ENCODE measurements at places on chromosomes 16 and 17.

GRCh38 chr16:87792205-87792565 lies 26.4 kb upstream of the KLHDC4 start:
- DNase-seq, result no peak

DNA sequence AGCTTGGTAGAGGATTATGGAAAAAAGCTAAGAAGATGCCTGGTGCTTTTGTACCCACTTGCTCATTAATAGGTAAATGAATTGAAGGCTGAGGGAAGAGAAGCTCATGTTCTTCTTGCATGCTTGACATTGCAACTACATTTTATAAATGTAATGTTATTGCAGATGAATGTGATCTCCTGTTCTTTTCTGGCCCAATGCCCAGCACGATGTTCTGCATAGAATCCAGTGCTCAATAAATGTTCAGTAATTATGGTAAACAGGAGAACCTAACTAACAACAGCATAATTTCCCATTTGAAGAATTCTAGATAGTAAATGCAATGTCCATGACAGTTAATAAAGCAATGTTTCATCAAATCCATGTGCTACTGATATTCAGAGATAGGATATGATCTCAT lies 638.2 kb upstream of the SOX9 start:
- no peak for DNase-seq

DNA sequence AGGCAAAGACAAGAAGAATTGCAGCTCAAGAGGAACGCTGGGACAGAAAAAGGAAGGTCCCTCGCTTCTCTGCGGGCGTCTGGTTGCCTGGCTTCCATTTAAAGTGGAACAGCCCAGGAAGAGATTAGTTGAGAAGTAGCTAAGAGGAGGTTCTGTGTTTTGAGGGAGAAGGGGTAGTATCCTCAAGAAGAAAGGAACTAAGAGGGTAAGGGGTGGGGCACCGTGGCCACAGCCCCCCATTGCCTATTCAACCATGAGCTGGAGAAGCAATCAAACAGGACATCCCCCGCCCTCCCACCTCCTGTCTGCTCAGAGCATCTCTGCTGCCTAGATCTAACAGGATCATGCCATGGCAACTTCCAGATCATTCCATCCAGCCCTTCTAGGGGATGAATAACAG lies 18.1 kb upstream of the CALB2 start:
- no peak for DNase-seq

DNA sequence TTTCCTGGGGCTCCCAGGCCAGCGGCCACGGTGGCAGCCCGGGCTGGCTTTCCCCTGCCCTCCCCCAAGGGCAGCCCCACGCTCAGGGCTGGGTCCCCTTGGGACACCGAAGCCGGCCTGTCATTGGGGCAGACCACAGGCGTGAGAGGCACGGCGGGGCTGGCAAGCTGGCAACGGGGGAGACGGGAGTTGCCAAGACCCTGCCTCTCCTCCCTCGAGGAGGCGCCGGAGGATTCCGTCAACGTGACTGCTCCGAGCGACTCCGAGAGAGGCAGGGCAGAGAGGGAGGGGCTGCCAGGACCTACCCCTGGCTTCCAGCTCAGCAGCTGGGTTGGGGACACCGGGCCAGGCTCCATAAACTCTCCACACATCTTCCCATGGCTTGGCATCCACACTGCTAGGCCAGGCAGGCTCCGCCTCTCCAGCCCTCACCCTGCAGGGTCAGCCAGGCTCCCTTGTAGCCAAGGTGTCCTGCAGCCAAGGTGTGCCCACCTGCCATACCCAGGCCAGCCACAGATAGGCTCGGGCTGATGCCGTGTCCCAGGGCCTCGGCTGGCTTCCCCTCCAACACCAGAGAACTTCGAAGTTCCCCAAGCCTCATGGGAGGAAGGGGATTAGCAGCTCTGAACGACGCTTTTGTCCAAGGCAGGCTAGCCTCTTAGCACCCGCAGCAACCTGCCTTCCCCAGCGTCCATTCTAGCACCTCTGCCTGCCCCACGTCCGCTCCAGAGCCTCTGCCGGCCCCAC lies 25.5 kb downstream of the TIMM22 start:
- no peak for DNase-seq

- DNase-seq, result no peak
Measured at GRCh38 chr16:66168777-66169176, 197.7 kb upstream of the CDH5 start.

DNA sequence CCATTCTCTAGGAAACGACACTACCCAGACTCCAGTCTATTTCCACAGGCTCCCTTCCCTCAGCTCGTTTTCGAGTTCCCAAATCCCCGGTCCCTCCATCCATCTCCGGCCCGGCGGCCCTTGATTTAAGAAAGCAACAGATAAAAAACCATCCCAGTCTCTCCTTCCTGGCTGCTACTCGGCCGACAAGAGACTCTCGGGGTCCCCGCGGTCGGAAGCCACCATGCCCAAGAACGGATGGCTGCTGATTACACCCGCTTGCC lies 182 bp downstream of the RPL26 start:
- no peak for DNase-seq

Data from fibroblast of skin of left quadriceps (primary cell).